ENCODE measurements at places on chromosomes 11 and 22.

DNA sequence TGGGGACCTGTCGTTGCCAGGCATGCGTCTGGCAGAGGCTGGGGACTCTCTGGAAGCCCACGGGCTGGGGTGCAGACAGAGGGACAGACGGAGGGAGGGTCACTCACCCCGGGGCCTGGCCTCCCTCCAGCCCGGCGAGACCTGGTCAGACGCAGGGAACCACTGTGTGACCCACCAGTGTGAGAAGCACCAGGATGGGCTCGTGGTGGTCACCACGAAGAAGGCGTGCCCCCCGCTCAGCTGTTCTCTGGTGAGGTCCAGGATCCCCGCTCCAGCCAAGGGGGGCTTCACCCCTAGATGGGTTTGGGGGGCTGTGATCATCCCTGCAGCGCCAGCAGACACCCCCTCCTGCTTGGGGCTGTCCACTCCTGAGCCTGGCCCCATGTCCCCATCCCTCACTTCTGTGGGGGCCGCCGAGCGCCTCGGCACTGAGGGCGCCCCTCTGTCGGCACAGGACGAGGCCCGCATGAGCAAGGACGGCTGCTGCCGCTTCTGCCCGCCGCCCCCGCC lies 23.6 kb upstream of the MUC5B start:
- DNase-seq, result no peak

DNA sequence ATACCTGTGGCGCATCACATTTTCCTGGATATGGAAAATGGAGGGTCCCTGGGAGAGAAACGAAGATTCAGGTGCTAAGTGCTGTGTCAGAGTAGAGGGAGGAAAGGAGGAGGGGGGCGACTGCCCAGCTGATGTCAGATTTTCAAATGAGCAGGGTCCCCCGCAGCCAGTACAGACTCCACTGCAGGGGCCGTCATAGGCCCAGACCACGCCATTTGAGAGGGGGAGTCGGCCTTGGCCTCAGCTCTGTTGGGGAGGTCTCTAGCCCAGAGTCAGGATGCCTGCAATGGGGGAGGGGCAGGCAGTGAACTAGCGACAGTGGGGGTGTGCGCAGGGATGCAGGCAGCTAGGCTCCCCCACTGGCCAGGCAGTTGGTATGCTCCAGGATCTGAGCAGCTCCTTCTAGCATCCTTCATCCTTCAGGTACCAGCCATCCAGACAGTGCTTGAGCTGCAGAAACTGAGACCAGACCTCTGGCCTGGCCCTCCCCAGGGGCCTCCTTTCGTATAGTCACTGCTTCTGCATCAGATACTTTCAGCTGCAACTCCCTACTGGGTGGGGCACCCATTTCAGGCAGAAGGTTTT lies at the start of the genes BSCL2 and GNG3:
Gene BSCL2, minus strand, starts transcription at position 148 of the 585 bp plus-strand sequence. CDS start 229 bp downstream, outside the sequence.
Gene GNG3, plus strand, starts transcription at position 400 of the 585 bp plus-strand sequence. CDS start 620 bp downstream, outside the sequence.
- DNase-seq, result peak; percentile 65

DNA sequence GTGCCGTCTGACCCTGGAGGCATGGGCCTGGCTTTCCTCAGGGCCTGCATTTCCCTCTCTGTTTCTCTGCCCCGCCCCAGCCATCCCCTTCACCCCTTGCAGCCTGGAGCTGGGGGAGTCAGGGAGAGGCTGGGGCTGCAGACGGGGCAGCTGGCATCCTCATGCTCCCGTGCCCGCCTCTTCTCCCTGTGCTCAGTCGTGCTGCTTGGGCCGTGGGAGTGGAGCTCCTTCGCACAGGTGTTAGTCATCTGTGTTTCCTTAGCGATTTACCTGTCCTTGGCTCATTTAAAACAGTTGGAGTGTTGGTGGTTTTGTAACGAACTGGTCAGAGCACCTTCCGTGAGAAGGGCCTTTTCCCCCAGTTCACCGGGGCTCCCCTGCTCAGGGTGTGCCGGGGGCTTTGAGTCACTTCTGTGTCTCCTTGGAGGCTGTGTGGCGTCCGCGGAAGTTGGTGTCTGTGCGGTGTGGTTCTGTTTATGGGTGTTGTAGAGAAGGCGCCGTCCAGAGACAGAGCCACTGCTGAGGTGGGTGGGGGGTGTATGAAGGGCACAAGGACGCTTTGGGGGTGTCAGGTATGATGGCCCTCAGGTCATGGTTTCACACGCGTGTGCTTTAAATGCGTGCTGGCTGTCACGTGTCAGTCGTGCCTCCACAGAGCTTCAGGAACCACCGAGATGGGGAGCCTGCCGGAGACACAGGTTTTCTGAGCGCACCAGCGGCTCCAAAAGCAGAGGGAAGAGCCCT lies 19.5 kb downstream of the BRSK2 start:
- no peak for DNase-seq

GRCh38 chr22:36239150-36239400 lies 252 bp downstream of the APOL2 start:
- no peak for DNase-seq

GRCh38 chr11:114142707-114143106 lies 83.2 kb downstream of the ZBTB16 start:
- DNase-seq, result no peak
